ENCODE measurements at places on chromosomes 2 and 18. TPM values are rescaled to one million over a fixed set of nuclear protein-coding genes. Genes with fewer than 3 reads are reported as not detected.

- no peak overlapping the region for H3K4me3 ChIP-seq
- H3K36me3 ChIP-seq = no peaks in the 10 kb centered on the region
These were observed 145.0 kb downstream of the NEDD4L start for GRCh38 chr18:58188996-58189395.

GRCh38 chr18:49812286-49813068, 856 bp downstream of the ACAA2 start:
- peaks cover 34% of the 10 kb centered on the region for H3K36me3 ChIP-seq
- H3K27me3 ChIP-seq = no peaks in the 10 kb centered on the region
- DNase-seq = no peak
- peak overlapping the region; percentile 98 for H3K27ac ChIP-seq

- H3K36me3 ChIP-seq = no peaks in the 10 kb centered on the region
- H3K27me3 ChIP-seq = peaks cover 2% of the 10 kb centered on the region
- DNase-seq = no peak
- H3K4me3 ChIP-seq = no peak overlapping the region
- H3K27ac ChIP-seq = no peak overlapping the region
- H3K4me1 ChIP-seq = no peaks in the 10 kb centered on the region
These were observed 37.0 kb upstream of the IGFBP5 start for GRCh38 chr2:216732334-216732733.

- no peak for DNase-seq
- H3K4me1 ChIP-seq = peaks cover 83% of the 10 kb centered on the region
- peaks cover 49% of the 10 kb centered on the region for H3K36me3 ChIP-seq
- peak overlapping the region; percentile 37 for H3K27ac ChIP-seq
These were observed 10.7 kb downstream of the DOCK10 start for GRCh38 chr2:225031599-225031998.

GRCh38 chr2:207107131-207107530, 58.6 kb downstream of the KLF7 start:
- H3K27me3 ChIP-seq = no peaks in the 10 kb centered on the region
- DNase-seq = no peak
- H3K36me3 ChIP-seq = peaks cover 12% of the 10 kb centered on the region
- H3K4me1 ChIP-seq = peaks cover 31% of the 10 kb centered on the region

GRCh38 chr2:3529316-3530025, 10.1 kb upstream of the ADI1 start:
- no peaks in the 10 kb centered on the region for H3K4me1 ChIP-seq
- no peak for DNase-seq
- no peaks in the 10 kb centered on the region for H3K27me3 ChIP-seq
- no peak overlapping the region for H3K4me3 ChIP-seq
- H3K36me3 ChIP-seq = peaks cover 3% of the 10 kb centered on the region
- no peak overlapping the region for H3K27ac ChIP-seq

DNA sequence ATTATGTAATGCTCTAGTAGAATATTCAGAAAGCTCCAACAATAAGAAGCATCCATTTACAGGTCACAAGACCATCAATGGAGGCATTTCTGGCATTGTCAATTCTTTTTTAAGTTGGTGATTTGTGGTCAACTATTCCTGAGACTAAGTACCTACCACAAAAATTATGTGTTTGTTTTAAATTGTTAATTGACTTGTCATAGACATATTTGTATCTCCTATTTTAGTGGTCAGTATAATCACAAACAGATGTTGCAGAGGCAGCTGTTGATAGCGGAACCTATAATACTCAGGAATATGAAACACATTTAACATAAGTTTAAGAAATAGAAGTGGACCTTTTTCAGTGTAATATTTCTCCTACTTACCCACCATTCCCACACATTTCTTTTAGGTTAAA, 430.1 kb downstream of the CCDC85A start:
- no peaks in the 10 kb centered on the region for H3K36me3 ChIP-seq
- no peak overlapping the region for H3K4me3 ChIP-seq
- H3K27me3 ChIP-seq = no peaks in the 10 kb centered on the region
- no peaks in the 10 kb centered on the region for H3K4me1 ChIP-seq
- H3K27ac ChIP-seq = no peak overlapping the region

GRCh38 chr2:225494100-225494459, 94.6 kb downstream of the NYAP2 start:
- no peak overlapping the region for H3K27ac ChIP-seq
- peaks cover 2% of the 10 kb centered on the region for H3K4me1 ChIP-seq
- DNase-seq = no peak
- H3K36me3 ChIP-seq = no peaks in the 10 kb centered on the region
- no peak overlapping the region for H3K4me3 ChIP-seq

GRCh38 chr2:223099561-223099960, 47.6 kb downstream of the KCNE4 start:
- no peak for DNase-seq
- H3K27me3 ChIP-seq = peaks cover 5% of the 10 kb centered on the region
- H3K4me1 ChIP-seq = no peaks in the 10 kb centered on the region
- H3K36me3 ChIP-seq = no peaks in the 10 kb centered on the region
- no peak overlapping the region for H3K4me3 ChIP-seq
- no peak overlapping the region for H3K27ac ChIP-seq

DNA sequence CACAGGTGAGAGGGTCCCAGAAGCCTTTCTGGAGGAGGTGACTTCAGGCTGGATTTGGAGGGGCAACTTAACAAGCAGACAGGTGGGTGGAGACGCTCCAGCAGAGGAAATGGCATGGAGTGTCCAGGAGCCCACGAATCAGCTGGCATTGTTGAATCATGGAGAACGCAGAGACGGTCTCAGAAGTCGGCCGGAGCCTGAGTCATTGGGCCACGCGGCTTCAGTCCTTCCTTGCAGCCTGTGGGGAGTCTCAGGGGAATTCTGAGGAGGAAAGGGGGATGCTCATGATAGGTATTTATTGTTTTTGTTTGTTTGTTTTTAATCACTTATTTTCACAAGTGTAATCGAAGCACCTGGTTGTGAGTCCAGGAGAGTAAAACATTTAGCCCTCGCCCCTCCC, 184.6 kb upstream of the HDAC4 start:
- H3K4me1 ChIP-seq = no peaks in the 10 kb centered on the region
- no peaks in the 10 kb centered on the region for H3K27me3 ChIP-seq
- H3K36me3 ChIP-seq = no peaks in the 10 kb centered on the region
- H3K4me3 ChIP-seq = no peak overlapping the region

DNA sequence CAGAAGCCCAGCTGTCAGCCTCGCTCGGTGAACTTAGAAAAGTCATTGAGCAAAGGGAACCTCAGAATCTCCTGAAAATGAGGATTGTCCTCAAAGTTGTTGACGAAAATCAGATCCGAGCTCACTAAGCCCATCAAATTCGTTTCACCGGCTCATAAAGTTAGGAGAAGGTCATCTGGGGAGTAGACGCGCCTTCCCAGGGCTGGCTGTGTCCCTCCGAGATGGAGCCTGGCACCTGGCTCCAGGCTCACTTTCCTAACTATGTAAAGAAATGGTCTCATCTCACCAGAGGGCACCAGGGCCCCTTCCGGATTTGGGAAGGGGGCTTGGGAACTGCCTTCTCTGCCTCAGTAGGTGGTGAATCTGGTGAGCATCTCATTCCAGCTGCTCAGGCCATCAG, 145.5 kb downstream of the PXDN start:
- no peak overlapping the region for H3K4me3 ChIP-seq
- H3K27ac ChIP-seq = no peak overlapping the region
- DNase-seq = no peak
- peaks cover 2% of the 10 kb centered on the region for H3K4me1 ChIP-seq

GRCh38 chr2:27889774-27890145, 427 bp downstream of the RBKS start:
- no peak for DNase-seq
- H3K27ac ChIP-seq = peak overlapping the region; percentile 99
- H3K27me3 ChIP-seq = no peaks in the 10 kb centered on the region
- peaks cover 53% of the 10 kb centered on the region for H3K4me1 ChIP-seq

DNA sequence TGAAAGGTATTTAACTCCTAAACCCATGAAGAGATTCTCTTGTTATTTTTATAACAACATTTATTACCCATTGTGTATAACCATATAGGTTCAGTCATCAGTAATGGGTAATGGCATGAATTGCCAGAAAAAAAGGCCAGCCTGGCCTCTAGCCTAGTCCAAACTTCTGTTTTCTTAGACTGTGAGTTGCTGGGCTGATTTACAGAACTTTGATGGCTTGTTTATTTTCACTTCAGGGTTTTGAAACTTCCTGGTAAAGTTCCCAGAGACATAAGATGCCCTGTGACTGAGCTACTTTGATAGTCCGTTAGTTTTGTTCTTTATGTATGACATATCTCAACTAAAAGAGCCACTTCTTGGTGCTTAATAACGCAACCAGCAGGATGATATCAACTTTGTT, 164.8 kb downstream of the METTL4 start:
- no peaks in the 10 kb centered on the region for H3K4me1 ChIP-seq
- H3K4me3 ChIP-seq = no peak overlapping the region
- H3K27ac ChIP-seq = no peak overlapping the region
- H3K36me3 ChIP-seq = no peaks in the 10 kb centered on the region

DNA sequence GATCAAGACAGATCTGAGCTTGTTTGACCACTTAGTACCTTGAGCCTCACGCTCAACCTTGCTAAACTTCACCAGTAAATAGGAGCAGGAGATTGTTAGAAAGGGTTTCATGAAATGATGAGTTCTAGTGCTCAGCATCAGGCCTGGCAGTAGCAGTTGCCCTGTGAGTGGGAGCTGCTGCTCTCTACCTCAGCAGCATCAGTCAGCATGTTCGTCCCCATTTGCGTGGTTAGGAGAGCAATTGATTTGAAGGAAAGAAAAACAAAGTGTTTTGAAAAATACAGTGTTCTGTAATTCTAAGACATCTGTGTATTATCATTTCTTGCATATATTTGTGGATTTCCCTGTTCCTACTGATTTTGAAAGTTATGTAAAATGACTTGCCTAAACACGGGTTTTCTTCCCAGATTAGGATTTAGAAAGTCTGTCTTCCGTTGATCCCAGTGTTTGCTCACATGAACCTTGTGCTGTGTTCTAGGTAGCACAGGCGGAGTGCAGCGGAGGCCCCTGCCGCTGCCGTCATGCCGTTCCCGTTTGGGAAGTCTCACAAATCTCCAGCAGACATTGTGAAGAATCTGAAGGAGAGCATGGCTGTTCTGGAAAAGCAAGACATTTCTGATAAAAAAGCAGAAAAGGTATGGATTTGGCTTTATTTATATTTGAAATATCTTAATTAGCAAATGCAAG, 47.0 kb downstream of the CAB39 start:
- peaks cover 67% of the 10 kb centered on the region for H3K4me1 ChIP-seq
- peaks cover 61% of the 10 kb centered on the region for H3K36me3 ChIP-seq
- no peaks in the 10 kb centered on the region for H3K27me3 ChIP-seq
- DNase-seq = peak; percentile 20
- H3K4me3 ChIP-seq = no peak overlapping the region

GRCh38 chr2:46334389-46335271, 37.4 kb downstream of the EPAS1 start:
- H3K4me1 ChIP-seq = peaks cover 24% of the 10 kb centered on the region
- H3K4me3 ChIP-seq = no peak overlapping the region
- no peaks in the 10 kb centered on the region for H3K36me3 ChIP-seq
- no peak for DNase-seq
- no peak overlapping the region for H3K27ac ChIP-seq
- H3K27me3 ChIP-seq = peaks cover 4% of the 10 kb centered on the region

GRCh38 chr18:35470435-35470834, 27.3 kb downstream of the INO80C start:
- peaks cover 38% of the 10 kb centered on the region for H3K36me3 ChIP-seq
- no peak overlapping the region for H3K27ac ChIP-seq
- no peak for DNase-seq
- peaks cover 6% of the 10 kb centered on the region for H3K4me1 ChIP-seq
- no peaks in the 10 kb centered on the region for H3K27me3 ChIP-seq

- H3K4me3 ChIP-seq = no peak overlapping the region
- H3K27me3 ChIP-seq = no peaks in the 10 kb centered on the region
- no peak for DNase-seq
- H3K27ac ChIP-seq = no peak overlapping the region
These were observed 136.7 kb downstream of the EML6 start for GRCh38 chr2:54859997-54860701.

DNA sequence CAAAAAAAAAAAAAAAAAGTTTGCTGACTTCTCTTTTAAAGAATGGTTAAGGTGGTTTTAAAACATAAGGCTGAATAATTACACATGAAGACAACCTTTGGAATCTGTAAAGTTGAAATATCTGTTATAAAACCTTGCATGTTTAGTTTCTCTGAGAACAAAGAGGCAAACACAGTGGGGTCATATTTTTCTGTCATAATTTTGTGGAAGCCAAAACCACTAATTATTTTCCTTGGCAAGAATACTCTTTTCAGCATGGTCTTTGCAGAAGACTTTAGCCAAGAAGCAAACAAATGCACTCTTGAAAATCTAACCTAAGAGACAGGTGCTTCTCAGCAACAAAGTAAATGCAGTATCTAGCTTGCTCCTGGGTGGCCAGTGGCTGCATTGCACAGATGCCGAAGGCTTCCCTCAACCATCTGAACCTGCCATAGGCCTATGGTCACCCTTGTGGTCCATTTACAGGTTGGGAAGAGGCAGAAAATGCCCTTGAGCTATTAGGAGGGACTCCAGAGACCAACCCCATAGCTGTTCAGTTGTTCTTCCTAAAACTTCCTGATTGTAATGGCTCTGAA, 44.8 kb downstream of the ZAP70 start:
- no peak overlapping the region for H3K27ac ChIP-seq
- H3K27me3 ChIP-seq = no peaks in the 10 kb centered on the region
- peaks cover 42% of the 10 kb centered on the region for H3K36me3 ChIP-seq
- H3K4me3 ChIP-seq = no peak overlapping the region
- H3K4me1 ChIP-seq = peaks cover 12% of the 10 kb centered on the region

DNA sequence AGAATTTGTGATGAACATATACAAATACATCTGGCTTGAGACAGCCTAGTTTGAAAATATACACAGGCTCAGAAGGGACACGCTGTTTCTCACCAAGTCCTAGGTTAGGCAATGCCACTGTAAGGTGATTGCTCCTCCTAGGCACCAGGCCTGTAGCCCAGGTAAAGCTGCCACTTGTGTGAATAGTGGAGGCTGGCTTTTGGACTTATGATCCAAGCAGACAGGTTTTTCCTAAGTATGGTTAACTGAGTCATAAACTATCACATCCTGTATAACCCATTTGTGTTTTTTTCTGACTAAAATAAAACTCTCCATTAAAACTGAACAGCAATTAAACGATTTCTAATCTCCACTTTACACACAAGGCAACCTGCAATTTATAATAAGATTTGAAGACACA, 81.0 kb downstream of the SEMA4F start:
- H3K4me3 ChIP-seq = no peak overlapping the region
- H3K27ac ChIP-seq = no peak overlapping the region
- H3K36me3 ChIP-seq = no peaks in the 10 kb centered on the region
- H3K27me3 ChIP-seq = peaks cover 6% of the 10 kb centered on the region

GRCh38 chr2:191892391-191892790, 45.5 kb upstream of the CAVIN2 start:
- no peaks in the 10 kb centered on the region for H3K36me3 ChIP-seq

- peaks cover 37% of the 10 kb centered on the region for H3K36me3 ChIP-seq
- H3K27me3 ChIP-seq = no peaks in the 10 kb centered on the region
- H3K4me1 ChIP-seq = no peaks in the 10 kb centered on the region
- DNase-seq = no peak
These were observed 83.8 kb downstream of the EDAR start for GRCh38 chr2:108905176-108905575.

GRCh38 chr2:175792881-175793280, 209.2 kb downstream of the LNPK start:
- H3K4me1 ChIP-seq = no peaks in the 10 kb centered on the region
- DNase-seq = no peak
- no peaks in the 10 kb centered on the region for H3K36me3 ChIP-seq
- no peak overlapping the region for H3K27ac ChIP-seq
- H3K4me3 ChIP-seq = no peak overlapping the region

The SNED1 gene
- 0.78 TPM for total RNA-seq

The ANKRD30BL gene
- not detected for total RNA-seq

The IL36G gene
- not detected for total RNA-seq

The EVA1A gene
- total RNA-seq = not detected

The SMAD7 gene
- total RNA-seq = 7.2 TPM

The RNF181 gene
- 140 TPM for total RNA-seq

The ATP6V1C2 gene
- not detected for total RNA-seq

The MRPL53 gene
- total RNA-seq = 87.4 TPM

The SLC9A2 gene
- total RNA-seq = 0.07 TPM

The TMEM131 gene
- total RNA-seq = 25.8 TPM

The OTOS gene
- not detected for total RNA-seq

All from activated CD4-positive, alpha-beta T cell treated with anti-CD3 and anti-CD28 coated beads for 36 hours (primary cell).